ENCODE measurements at places on chromosomes 1 and 21. TPM values are rescaled to one million over a fixed set of nuclear protein-coding genes. Genes with fewer than 3 reads are reported as not detected.

Gene C1orf216
- total RNA-seq = 12.9 TPM

Gene OR2T35
- total RNA-seq = not detected

Gene TRIM33
- 15.3 TPM for total RNA-seq

Gene ST6GALNAC3
- 4.6 TPM for total RNA-seq

Gene BACE2
- total RNA-seq = 22.6 TPM

Gene CA6
- not detected for total RNA-seq

Gene CFAP141
- total RNA-seq = not detected

Gene HUNK
- 1.7 TPM for total RNA-seq

Gene MASP2
- total RNA-seq = not detected

Gene MARK1
- total RNA-seq = 17.7 TPM

- no peak for DNase-seq
Observed at GRCh38 chr1:164953098-164953497, 394.1 kb downstream of the PBX1 start.

GRCh38 chr21:21232320-21232719 is 234.1 kb downstream of the NCAM2 start:
- DNase-seq = no peak

GRCh38 chr1:28249866-28250295 is 9.4 kb upstream of the SESN2 start:
- no peak for DNase-seq

DNA sequence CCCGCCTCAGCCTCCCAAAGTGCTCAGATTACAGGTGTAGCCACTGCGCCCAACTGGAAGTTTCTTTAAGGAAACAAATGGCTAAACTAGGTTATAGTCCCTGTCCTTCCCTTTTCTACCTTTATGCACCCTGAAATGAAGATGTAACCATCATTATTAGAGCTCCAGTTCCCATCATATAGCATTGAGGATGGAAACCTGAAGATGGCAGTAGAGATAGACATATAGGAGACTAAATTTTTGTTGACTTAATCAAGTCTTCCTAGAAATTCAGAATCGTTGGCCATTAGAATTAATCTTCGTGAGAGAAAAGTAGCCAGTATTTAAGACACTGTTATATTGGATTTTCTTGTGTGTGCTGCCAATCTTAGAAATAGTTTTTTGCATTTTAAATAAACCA is 1016.3 kb upstream of the NCAM2 start:
- no peak for DNase-seq

DNA sequence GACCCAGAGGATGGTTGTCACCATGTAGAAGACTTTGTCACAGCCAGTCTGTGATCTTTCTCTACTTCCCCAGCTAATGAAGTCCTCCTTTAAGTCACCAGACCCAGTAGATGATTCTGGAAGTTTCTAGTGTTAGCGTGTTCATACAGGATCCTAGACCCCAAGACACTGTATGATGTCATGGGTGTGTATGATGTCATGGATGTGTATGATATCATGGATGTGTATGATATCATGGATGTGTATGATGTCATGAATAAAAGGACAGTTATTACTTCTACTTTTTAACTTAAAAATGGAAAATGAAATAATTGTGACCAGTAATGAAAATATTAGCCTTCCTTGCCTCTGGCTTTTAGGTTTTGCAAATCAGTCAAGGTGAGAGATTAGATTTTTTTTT is 260.0 kb downstream of the FMN2 start:
- no peak for DNase-seq

DNA sequence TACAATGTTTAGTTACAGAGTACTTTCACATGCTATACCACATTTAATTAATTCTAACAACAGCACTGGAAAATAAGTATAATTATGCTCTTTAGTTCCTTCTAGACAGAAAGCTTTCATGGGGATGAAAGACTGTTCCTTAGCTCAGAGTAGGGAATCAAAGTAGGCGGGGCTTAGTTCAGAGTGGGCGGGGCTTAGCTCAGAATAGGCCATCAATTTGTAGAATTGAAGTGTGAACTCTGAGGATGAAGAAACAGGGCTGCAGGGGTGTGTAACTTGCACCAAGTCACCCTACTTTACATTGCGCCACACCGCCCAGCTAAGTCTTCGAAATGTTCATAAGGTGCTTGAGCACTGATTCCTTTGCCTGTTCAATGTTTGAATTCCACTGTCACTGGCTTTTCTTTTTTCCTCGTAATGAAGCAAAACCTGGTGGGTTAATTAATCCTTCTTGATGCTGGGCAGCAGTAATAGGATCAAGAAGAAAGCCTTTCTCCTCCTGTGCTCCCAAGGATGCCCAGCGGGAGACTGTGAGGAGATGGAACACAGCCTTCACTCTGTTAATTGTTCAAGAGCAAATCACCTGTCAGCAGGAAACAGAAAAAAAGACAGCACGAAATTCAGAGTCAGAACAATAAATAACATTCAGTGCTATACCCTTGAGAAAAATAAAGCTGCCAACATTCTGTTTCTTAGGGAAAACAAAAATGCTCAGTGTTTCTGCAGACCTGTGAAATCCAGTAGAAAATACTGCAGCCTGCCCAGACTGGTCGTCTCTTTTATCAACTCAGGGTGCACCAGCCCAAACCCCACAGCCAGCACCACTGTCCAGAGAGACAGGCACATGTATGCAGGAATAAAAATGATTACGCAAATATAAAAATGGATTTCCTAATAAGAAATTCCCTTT is 66.5 kb upstream of the CAMK1G start:
- DNase-seq = no peak

- DNase-seq = no peak
Observed at GRCh38 chr1:209880031-209880430, 52.3 kb downstream of the UTP25 start.

GRCh38 chr1:160823296-160823695 is 27.3 kb downstream of the LY9 start:
- DNase-seq = no peak

GRCh38 chr21:45381036-45381787 is 23.8 kb upstream of the COL18A1 start:
- DNase-seq = peak; percentile 12

GRCh38 chr1:163203561-163203960 is 845 bp upstream of the RGS5 start:
- DNase-seq = no peak

DNA sequence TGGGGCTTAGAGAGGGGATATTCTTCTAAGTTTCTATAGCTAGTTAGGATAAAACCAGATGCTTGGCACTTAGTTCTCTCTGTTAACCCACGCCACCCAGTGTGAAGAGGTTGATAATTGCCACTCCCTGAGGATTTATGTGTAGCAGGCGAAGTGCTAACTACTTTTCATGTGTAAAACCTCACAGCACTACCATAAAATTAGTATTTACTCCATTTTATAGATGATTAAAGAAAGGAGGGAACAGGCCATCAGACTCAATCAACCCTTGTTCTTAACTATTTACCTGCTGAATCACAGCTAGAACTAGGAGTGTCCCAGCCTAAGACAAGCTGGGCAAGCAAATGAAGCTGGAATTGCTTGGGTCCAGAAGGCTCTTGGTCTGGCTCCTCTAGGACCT is 8.9 kb downstream of the LIN28A start:
- DNase-seq = no peak

GRCh38 chr21:45411810-45412206 is 6.8 kb downstream of the COL18A1 start:
- no peak for DNase-seq

DNA sequence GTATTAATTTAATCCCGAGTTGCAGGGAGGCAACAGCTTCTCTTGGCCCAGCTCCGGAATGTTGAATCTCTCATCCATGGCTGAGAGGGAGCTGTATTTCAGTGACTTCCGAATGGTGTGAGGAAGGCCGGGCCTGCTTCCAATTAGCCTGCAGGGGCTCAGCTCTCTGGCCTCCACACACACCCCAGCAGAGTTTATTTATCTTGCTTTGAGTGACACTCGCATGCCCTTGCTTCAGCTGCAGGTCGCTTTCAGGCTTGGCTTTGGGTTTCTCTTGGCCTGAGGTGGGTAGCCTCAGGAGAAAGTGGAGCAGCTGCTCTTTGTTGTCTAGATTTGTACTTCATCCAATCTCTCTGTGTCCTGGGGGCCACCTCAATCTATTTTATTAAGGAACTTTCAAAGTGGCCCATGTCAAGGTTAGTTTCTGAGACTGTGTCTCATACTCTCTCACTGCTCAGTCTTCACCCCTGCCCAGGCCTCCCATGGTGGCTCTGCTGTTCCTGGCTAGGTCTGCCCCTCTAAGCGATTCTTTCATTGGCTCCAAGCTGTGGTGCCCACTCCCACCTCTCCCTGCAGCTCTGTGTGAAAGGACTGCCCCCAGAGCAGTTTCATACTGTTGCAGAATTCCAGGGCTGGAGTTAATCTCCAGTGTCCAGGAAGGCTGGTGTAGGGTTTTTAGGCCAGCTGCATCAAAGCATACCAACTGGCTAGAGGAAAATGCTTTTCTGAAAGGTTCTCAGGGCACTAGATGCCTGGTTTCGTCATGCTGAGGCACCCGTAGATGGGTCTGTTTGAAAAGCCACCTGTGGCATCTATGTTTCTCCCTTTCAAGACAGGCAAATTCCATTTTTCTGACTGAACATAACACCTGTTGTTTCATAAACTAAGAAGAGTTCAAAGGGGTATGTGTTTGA is 153.5 kb downstream of the PLXNA2 start:
- no peak for DNase-seq

DNA sequence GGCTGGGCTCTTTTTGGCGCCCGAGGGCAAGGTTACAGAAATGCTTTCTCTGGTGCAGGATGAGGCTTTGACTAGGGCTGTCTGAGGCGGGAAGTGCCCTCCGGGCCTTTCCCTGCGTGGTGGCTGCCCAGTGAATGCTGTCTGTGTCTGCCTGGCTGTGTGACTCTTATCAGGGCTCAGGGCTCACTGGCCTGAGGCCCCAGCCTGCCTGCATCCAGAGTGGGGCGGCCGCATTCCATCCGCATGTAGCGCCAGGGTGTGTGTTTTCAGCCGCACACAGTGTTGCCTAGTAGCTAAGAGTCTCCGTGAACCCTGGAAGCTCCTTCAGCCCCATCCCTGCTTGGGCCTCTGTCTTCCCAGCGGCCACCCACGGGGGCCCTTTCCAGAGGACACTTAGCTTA is 59.1 kb downstream of the FAAP20 start:
- peak; percentile 78 for DNase-seq

DNA sequence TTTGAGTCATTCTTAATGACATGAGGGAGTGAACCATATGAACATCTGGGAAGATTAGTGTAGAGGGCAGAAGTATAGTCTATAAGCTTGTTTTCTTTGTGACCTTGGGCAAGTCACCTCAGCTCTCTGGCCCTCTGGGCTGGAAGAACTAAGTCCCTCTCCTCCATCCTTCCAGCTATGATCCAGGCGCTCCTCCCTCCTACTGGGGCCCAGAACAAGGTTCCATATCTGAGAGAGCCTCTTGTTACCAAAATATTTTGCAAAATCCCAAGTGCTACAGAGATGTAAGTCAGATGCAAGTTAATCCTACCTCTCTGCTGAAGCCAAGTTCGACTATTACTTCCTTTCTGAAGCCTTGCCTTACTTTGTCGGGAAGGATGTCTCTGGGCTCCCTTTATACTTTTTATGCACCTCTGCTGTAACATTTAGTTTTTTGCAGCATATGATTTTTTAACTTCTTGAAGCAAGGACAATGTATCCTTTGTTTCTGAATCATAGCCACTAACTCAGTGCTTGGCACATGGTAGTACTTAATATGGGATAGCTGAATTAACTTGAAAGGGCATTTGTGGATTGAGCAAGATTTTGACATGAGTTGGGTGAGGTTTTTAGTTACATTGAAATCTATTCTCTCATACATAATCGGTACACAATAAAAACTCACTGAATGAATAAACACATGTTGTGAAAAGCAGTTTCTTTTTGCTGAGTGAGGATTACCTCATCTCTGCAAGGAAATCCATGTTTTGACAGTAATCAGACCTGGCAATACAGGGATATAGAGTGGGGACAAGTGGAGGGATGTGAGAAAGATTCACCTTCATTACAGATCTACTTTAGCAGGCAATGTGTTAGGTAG is 54.7 kb upstream of the BEND5 start:
- no peak for DNase-seq

- DNase-seq = no peak
Observed at GRCh38 chr1:112735752-112736151, 20.6 kb upstream of the PPM1J start.

GRCh38 chr21:42287193-42288083 is 27.8 kb downstream of the TFF3 start:
- no peak for DNase-seq

- no peak for DNase-seq
Observed at GRCh38 chr1:165845992-165846748, 18.8 kb downstream of the UCK2 start.

DNA sequence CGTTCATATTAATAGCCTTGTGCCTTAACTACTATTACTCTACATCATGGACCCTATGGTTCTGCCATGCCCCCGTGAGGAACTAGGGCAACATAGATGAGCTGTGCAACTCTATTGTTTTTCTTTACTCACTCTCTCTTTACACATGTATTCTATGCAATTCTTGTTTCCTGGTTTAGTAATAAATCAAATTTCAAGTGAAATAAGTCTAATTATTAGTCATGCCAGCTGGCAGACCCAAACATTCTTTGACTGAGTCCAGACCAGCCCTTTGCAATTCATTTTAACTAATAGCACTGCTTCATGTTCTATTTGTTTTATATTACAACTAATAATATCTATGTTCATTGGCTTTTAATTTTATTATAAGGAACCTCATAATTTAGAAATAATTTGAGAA is 789.3 kb upstream of the ADAMTS5 start:
- no peak for DNase-seq

DNA sequence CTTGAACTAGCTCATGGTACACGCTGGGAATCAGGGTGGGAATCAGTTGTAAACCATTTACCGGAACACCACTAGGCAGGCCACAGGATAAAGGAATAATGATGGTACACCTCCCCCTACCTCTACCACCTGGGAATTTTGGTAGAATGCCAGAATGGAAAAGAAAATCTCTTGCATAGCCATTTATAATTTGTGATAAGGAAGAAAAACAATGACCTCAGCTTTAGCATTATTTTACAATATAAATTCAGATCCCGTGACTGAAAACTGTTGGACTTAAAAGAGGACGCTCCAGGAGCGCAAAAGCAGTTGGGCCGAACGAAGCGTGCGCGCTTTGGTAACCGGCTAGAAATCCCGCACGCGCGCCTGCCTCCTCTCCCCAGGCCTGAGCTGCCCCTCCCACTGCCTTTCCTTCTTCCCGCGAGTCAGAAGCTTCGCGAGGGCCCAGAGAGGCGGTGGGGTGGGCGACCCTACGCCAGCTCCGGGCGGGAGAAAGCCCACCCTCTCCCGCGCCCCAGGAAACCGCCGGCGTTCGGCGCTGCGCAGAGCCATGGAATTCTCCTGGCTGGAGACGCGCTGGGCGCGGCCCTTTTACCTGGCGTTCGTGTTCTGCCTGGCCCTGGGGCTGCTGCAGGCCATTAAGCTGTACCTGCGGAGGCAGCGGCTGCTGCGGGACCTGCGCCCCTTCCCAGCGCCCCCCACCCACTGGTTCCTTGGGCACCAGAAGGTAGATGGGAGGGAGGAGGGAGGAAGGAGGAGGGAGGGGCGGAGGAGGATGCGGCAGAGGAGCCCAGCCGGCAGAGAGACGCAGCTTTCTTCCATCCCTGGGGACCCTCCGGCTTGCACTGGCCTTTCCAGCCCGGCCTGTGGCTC is at the start of gene CYP4X1:
Gene CYP4X1 (plus strand): TSS at position 402 of the 873 bp plus-strand sequence. CDS start 149 bp downstream, at position 551.
- DNase-seq = peak; percentile 57
